ENCODE measurements at places on chromosomes 13 and 19.

- no peak for DNase-seq
Observed at GRCh38 chr13:27534981-27535380, 84.6 kb upstream of the MTIF3 start.

DNA sequence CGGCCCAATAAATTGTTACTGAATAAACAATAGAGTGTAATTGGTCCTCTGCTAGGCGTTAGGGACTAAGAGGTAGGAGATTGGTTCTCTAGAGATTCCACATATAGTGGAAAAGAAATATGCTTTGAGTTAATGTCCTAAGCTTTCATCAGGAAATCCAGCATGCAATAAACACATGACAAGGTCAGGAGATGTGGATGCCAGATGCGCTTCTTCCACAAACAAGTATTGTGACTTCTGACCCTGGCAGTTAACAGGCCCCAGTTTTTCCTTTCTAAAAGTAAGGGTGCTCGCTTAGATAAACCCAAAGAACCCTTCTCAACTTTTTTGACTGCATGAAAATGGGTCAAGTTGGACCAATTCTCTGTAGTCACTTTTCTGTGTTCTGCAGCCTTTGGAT lies 146.5 kb upstream of the SOX21 start:
- no peak for DNase-seq

DNA sequence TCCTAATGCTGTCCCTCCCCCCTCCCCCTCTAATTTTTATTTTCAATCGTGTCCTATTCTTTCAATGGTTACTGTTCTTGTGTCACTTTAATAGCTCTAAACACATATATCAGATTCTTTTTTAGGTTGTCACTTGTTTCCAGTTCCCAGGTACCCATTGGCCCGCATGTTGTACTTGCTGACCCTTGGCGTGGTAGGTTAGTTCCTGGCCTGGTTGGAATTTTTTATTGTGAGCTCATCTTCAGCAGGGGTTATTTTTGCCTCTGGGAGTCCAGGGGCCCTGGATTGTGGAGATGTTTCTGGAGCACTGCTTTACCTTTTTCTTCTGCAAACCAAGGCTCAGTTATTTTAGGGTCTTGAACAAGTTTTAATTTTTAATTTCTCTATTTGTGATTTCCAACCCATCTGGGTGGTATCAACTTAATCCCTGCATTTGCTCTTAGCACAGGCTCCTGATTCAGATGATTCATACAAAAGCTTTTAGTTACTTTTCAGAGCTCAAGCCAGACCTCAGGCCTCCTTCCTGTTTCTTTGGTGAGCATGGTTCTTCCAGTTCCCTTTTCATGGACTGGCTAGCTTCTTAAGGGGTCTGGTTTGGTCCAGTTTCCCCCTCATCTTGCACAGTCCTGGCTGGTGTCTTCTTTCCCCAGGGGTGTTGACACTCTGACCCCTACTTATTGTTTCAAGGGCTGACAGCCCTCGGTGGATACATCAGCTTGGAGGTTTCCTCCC lies 220.5 kb downstream of the TM9SF2 start:
- no peak for DNase-seq

DNA sequence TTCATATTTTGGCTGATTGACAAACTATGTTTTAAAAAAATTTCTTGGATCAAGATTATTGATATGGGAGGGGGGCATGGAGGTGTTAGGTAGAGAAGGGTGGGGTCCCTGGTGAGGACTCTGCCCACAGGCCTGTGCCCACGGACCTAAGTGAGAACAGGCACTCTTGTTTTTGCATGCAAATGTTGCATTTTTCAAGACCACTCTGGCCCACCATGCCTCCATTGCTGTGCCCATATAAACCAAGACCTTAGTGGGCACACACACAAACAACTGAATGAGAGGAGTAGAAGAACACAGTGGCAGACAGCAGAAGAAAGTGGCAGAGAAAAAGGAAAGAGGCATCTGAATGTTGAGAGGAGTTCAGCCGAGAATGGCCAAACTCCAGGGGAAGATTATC lies 69.6 kb upstream of the ZNF98 start:
- DNase-seq = no peak

- DNase-seq = peak; percentile 26
Observed at GRCh38 chr19:12159773-12160414, 3.0 kb upstream of the ZNF136 start.

DNA sequence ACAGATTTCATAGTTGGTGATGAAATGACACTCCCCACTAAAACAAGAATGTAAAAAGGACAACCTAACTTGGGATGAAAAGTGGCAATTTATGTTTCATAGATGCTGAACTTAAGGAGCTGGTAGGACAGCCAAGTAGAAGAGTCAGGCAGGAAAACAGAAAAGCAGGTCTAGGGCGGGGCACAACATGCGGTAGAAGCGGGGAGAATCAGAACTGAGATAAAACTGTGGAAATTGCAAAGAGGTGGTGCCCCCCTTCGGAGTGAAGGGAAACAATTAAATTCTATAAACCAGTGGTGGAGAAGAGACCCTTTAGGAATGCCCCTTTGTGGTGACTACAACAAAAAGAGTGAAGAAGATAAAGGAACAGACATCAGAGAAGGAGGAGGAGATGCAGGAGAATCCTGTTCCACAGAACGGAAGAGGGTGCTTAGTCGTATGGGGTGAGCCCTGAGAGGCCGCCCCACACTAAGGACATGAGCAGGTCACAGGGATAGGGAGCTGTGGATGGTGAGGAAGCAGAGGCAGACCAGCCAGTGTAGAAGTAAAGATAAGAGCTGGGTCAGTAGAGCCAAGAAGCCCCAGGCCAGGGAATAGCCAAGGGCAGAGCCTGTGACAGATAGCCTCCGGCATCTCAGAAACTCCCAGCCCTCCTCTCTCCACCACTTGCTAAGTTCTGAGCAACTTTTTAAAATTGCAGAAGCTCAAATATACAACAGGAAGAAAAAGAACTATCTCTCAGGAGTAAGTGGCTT lies 100.3 kb upstream of the DOCK9 start:
- DNase-seq = no peak

DNA sequence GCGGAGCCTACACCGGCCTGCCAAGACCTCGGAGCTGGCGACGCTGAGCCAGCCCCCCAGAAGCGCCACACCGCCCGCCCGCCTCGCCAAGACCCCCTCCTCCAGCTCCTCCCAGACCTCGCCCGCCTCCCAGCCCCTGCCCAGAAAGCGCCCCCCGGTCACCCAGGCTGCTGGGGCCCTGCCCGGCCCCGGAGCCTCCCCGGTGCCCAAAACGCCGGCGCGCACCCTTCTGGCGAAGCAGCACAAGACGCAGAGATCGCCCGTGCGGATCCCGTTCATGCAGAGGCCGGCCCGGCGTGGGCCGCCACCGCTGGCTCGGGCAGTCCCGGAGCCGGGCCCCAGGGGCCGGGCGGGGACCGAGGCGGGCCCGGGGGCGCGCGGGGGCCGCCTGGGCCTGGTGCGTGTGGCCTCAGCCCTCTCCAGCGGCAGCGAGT lies 10.2 kb downstream of the C19orf25 start:
- peak; percentile 42 for DNase-seq

DNA sequence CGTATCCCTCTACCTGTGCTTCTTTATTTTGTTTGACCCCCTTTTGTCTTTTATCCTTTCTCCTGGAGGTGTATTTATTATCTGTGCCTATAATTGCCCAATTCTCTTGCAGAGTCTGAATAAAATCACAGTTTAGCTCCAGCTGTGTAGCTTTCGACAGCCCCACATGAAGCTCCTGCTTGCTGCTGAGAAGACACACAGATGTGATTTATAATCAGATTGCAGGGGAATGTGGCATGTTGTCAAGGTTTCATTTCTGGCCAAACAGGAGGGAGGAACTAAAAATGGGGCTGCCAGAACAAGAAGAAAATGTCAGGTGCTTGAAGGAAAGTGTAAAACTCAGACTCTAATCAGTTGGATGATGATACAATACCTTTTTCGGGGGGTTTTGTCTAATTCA lies 22.7 kb downstream of the CCNA1 start:
- no peak for DNase-seq

DNA sequence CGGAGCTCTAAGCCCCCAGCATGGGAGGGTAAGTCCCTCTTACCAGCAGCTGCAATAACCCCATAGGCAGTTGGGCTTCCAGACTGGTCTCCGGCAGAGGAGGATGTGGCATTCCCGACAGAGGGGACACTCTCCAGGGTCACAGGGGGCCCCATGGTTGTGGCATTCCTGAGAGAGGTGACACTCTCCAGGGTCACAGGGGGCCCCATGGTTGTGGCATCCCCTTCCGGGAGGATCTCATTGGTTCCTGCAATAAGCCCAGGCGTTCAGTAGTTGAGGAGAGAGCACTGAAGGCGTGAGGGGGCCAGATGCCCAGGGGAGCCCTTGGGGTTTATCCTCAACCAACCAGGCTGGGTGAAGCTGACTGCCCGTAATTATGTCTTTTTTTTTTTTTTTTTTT lies 5.4 kb downstream of the CD320 start:
- DNase-seq = no peak

DNA sequence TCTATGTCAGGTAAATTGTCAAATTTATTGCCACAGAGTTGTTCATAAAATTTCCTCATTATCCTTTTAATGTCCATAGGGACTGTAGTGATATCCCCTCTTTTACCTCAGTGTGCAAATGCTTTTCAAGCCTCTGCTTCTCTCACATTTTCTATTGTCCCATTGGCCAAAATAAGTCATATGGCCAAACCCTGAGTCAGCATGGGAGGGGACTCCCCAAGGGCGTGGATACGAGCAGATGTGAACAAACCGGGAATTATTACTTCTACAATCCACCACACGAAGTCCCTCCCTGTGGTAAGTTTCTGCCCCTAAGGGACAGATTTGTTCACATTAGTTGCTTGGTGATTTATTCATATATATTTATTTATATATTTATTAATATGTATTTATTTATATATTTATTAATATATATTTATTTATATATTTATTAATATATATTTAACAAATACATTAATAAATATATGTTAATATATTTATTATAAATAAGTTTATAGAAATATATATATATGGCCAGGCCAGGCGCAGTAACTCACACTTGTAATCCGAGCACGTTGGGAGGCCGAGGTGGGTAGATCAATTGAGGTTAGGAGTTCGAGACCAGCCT lies 20.1 kb upstream of the CAMSAP3 start:
- no peak for DNase-seq

Data from activated naive CD4-positive, alpha-beta T cell treated with anti-CD3 and anti-CD28 coated beads, Interleukin-2, amount 50 U/mL, for 16 hours (primary cell).